Activated naive CD8-positive, alpha-beta T cell treated with anti-CD3 and anti-CD28 coated beads, Interleukin-2, amount 50 U/mL, for 16 hours (primary cell): ENCODE measurements at places on chromosomes 6 and 20.

- DNase-seq = no peak
Observed at GRCh38 chr6:74152096-74152675, 456.2 kb downstream of the CD109 start.

- DNase-seq = no peak
Observed at GRCh38 chr20:13245250-13245723, 24.2 kb downstream of the ISM1 start.

DNA sequence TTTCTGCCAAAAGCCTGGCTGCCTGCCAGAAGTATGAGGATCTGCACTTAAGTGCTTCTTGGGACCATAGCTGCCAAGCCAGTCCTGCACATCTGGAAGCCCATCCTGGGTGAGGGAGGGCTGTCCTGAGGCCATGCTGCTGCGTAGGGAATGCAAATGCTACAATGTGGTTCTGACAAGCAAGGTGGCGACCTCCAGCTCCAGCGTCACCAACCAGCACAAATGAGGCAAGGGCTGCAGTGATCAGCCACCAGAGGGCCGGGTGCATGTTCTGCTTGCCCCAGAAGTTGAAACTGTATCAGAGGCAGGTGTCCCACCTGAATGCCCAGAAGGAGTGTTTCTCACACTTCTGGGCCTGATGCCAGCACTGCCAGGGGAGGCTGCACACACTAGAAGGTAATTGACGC lies 99.1 kb upstream of the KCNQ5 start:
- DNase-seq = no peak

DNA sequence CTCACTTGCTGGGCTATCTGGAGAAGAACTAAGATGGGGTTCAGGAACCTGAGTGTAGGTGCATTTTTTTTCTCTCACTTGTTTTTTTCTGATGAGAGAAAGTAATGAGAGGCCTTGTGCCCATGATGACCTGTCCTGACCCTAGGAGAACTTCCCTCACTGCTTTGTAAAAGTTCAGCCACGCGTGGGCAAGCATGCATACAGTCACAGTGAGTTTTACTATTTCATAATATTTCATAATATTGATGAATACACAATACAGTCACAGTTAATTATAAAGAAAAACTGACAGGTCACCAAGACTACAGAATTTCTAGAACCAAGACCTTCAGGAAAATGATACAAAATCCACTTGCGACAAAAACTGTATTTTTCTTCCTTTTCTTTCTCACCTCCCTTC lies 111.8 kb downstream of the MAP7 start:
- no peak for DNase-seq

DNA sequence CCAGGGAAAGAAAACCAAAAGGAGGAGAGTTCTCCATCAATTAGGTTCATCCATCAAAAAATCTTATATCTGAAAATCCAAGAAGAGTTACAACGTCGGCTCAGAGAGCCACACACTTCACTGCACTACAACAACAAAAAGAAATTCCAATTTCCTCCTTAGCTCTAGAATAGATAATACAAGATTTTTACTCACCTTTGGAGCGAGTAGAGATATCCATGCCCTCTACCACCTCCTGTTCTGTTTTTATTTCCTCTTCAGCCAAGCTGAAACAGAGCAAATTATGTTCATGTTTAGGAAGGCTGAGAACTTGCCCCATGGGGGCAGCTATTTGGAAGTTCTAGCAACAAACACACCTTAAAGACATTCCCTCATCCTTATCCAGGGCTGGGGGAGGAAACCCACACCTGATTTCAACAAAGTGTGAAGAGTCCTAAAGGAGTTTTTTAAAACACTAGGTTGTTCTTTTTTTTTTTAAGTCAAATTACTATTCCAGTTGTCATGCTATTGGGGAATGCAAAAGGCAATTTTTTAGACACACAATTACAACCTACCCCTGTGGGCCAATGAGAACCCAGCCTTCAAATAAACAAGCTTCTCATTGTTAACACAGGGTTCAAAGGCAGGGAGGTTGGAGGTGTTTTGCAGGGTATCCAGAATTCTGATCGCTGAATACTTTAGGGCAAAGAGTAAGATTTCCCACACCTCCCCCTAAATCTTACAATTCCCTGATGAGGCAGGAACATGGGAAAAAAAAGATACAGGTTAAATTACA lies 8.7 kb downstream of the ZMYND8 start:
- DNase-seq = no peak

DNA sequence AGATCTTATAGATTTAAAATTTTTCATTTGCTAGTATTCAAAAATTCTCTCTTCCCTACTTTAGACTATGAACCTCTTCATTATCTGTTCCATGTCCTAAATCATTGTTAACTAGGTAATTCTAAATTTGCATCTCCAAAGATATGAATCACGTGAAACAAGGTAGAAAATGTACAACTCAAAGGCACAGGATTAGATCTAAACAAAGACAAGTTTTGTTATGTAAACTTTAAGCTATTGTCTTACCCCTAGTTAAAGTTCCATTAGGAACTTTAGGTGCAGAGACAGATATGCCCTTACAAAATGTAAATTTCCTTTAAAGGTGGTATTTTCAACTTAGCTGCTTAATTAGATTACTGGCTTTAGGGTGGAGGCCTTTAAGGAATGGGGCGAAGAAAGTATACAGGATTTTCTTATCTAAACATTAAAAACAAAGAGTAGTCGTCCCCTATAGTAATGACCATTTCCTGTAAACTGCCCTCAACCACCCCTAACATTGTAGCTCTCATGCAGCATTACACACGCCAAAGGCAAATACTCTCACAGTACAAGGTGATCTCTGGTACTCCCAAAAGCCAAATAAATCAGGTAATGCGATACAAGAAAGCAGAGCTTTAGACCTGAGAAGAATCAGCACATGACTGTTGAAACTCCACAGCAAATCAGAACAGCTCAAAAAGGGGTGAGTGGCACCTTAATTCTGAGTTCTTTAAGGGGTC lies 57.4 kb upstream of the MRAP2 start:
- no peak for DNase-seq

- DNase-seq = no peak
Observed at GRCh38 chr6:142885182-142885867, 59.7 kb downstream of the HIVEP2 start.

DNA sequence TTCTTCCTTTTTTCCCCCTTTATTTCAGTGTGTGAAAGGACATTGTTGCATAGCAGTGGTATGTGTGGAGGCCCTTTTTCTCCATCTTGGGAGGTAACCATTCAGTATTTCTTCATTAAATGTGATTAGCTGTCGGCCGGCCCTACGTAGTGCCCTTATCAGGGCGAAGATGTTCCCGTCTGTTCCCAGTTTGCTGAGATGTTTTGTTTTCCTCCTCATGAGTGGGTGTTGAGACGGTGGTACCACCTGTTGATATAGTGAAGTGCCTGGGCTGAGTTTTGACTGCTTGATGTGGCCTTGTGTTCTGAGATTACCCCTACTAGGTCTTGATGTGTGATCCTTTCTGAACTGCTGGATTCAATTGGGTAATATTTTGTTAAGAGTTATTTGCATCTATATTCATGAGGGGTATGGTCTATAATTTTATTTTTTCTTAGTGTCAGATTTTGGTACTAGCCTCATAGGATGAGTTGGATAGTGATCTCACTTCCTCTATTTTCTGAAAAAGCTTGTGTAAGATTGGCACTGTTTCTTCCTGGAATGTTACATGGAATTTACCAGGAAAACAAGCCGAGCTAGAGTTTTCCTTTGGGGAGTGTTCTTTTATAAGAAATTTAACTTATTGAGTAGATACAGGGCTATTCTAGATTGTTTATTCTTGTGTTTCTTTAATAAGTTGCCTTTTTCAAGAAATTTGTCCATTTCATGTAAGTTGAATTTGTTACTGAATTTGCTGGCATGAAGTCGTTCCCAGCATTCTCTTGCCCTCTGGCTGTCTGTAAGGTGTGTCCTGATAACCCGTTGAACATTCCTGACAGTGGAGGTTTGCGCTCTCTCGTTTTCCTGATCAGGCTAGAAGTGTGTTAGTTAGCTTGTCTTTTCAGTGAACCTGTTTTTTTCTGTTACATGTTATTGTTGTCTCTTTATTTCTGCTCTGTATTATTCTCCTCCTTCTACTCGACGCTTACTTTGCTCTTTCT lies 4.3 kb downstream of the MTG2 start:
- DNase-seq = no peak

DNA sequence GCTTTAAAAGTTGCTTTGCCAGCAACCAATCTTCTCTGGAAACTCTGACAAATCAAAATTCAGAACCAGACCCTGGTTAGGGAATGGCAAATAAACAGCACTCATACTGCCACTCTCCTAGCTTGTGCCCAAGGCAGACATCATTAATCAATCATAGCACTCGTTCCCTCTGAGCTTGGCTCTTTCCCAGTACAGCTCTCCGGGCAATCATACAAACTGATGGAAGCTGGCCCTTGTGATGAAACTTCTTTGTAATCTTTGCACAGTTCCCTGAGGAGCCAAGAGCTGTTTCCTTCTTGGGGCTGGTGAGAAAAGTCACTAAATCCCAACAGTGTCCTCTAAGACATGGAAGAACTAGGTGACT lies 34.7 kb downstream of the KIAA1755 start:
- DNase-seq = no peak

- no peak for DNase-seq
Observed at GRCh38 chr6:122388945-122389344, 10.5 kb upstream of the HSF2 start.

DNA sequence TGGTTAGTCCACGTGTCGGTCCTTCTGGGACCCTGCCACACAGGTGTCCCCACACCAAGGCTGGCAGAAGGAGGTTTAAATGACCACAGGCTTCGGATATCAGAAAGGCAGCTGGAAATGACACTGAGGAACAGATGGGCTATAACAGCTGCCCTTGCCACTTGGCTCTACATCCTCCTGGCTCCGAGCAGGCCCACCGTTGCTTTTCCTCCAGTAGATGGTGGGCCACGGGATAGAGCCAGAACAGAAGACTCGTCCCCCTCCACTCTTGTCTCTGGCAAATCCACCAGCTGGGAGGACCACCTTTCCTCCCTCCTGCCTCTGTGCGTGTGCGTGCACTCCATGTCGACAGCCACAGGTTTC lies 17.6 kb downstream of the WRNIP1 start:
- no peak for DNase-seq

- DNase-seq = no peak
Observed at GRCh38 chr6:93413190-93413589, 6.2 kb downstream of the EPHA7 start.

DNA sequence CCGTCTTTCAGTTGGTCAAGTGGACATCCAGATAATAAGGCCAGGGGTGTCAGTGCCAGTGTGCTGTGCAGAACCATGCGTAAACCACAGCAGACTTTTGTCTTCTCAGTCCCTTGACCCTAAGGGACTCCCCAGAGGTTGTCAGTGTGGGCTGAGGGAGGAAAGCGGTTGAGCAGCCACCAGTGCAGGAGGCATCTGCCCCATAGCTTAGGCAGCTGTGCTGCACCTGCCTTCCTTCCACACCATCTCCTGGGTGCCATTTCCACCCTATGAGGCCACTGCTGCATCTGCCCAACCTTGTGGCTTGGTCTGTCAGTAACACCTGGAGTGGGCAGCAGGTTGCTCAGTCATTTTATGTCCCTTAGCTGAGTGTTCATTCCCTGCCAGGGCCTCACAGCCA lies 26.0 kb downstream of the PRPF6 start:
- DNase-seq = no peak

DNA sequence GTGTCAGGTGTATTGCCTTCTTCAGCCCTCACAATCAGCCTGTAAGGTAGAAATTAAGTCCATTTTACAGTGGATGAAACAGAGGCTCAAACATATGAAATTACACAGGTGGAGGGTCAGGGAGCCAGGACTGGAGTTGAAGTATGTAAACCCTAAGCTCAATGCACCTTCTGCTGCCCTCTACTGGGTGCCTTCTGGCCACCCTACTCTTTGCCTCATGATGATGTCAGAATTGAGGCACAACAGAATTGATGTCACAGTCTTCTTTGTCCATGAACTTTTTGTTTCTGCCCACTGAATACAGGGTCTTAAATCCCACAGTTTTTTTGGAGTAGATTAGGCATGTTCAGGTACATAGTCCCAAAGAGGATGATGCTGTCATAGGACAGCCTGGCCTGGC lies 400.8 kb upstream of the CHD6 start:
- no peak for DNase-seq

DNA sequence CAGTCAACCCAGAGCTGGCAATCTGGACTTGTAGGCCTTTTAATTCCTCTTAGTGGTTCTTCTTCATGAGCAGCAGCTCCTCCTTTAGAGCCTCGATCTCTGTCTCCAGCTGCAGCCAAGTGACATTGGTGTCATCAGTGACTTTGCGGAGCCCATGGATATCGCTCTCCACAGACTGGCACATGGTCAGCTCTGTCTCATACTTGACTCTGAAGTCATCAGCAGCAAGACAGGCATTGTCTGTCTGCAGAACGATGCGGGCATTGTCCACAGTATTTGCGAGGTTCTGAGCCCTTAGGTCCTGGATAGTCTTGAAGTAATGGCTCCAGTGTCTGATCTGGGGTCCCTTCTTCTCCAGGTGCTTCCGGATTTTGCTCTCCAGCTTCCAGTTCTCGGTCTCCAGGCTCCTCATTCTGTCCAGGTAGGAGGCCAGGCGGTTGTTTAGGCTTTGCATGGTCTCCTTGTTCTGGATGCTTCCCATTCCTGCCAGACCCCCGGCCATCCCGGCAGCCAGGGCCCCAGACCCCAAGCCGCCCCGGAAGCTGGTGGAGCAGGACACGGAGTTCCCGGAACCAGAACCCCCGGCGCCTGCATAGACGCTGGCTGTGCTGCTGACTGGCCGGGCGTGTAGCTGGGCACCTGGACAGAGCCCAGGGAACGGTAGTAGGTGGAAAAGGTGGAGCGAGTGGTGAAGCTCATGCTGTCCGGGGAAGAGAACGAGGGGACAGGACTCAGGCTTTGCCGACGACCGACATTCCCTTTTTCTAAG lies 15.1 kb downstream of the RFPL4B start:
- DNase-seq = no peak

DNA sequence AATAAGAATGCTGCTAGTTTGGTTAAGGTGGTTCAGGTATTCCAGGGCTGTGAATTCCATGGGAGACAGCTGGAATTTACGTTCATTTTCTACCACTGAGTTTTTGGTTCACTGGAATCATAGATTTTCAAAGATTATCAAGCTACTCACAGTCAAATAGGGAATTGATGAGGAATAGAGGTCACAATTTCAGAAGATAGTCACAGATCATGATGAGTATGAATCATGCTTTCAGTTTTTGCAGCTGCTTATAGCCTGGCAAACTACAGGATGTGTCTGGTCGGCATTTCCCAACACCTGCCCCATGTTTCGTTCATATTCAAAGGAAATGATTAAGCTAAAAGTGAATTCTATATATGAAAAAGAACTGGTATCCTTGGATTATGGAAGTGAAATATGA lies 58.7 kb downstream of the BCKDHB start:
- no peak for DNase-seq

DNA sequence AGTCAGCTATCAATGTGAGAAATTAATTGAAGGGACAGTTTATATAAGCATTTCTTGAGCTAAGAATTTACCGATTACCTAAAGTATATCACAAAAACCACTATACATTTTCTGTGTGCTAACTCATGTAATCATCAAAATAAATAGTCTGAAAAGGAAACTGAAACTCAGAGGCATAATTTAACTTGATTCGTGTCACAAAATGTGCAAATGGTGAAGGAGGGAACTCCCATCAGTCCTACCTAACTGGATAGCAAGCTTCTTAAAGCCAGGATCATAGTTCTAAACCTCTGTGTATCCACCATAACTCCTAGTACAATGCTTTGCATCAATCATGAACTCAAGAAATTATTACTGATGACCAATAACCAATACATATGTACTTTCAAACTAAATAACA lies 91.0 kb downstream of the ASCC3 start:
- DNase-seq = no peak
